ENCODE measurements at places on chromosomes 2 and 18.

GRCh38 chr2:240251848-240252190 lies 111.4 kb upstream of the OTOS start:
- no peak for DNase-seq

DNA sequence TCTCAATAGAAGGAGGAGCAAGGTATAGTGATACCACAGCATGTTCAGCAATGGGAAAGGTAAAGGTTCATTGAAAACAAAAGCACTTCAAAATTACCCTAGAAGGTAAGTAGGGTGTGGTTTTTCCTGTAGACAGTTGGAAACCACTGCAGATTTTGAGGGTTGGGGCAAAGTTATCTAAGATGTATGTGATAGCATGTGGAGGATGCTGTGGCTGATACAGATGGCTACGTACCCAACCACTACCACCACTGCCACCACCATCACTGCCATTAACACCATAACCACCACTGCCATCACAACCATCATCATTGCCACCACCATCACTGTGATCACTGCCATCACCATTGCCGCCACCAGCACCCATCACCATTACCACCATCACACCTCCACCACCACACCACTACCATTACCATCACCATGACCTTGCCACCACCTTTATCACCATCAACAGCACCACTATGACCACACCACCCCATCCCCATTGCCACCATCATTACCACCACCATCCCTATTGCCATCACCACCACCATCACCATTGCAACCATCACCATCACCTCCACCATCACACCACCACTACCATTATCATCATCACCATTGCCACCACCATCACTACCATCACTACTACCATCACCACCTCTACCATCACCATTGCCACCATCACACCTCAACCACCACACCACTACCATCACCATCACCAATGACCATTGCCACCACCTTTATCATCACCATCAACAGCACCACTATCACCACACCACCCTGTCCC lies 3.7 kb downstream of the TMSB10 start:
- peak; percentile 75 for DNase-seq

GRCh38 chr2:120227111-120227991 lies 4.2 kb upstream of the TMEM185B start:
- no peak for DNase-seq

DNA sequence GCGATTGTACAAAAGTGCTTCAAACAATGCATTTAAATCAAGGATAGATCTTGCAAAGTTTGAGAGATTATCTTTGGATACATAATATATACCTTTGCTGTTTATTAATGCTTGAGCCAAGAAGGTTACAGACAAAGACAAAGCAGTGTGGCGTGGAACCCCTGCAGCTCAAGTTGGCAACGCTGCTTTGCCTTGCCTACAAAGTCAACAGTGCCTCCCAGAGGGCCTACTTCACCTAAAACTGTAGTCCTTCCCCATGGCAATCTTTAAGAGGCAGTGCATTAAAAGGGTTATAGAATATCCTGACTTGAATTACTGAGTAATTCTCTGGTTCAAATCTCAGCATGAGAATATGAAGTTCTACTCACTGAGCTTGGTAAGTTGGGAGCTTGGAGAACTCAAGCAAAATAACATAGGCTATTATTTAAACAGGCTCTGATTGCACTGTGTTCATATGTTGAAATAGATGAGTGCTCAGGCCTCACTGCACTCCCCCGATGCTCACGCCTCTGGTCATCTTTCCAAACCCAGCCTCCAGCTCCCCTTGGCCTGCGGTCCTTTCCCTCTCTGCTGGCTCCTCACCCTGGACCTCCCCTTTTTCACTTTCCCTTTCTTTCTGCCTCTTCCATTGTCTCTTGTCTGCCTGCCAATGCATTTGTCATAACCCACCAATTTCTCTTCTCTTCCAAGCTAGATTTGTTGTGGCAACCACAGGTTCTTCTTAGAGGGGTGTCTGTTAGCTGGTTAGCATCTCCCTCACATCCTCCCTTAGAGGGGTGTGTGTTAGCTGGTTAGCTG lies 96.5 kb downstream of the MYT1L start:
- DNase-seq: no peak

GRCh38 chr2:112724591-112725525 lies 4.0 kb downstream of the NT5DC4 start:
- DNase-seq: no peak

- DNase-seq: no peak
These were observed 426.3 kb upstream of the ZEB2 start for GRCh38 chr2:144946263-144946662.

GRCh38 chr2:73202156-73203054 lies at the start of gene NOTO:
Gene NOTO, plus strand, starts transcription at chr2:73202574. Its CDS starts 93 bp downstream, at chr2:73202667.
- no peak for DNase-seq

DNA sequence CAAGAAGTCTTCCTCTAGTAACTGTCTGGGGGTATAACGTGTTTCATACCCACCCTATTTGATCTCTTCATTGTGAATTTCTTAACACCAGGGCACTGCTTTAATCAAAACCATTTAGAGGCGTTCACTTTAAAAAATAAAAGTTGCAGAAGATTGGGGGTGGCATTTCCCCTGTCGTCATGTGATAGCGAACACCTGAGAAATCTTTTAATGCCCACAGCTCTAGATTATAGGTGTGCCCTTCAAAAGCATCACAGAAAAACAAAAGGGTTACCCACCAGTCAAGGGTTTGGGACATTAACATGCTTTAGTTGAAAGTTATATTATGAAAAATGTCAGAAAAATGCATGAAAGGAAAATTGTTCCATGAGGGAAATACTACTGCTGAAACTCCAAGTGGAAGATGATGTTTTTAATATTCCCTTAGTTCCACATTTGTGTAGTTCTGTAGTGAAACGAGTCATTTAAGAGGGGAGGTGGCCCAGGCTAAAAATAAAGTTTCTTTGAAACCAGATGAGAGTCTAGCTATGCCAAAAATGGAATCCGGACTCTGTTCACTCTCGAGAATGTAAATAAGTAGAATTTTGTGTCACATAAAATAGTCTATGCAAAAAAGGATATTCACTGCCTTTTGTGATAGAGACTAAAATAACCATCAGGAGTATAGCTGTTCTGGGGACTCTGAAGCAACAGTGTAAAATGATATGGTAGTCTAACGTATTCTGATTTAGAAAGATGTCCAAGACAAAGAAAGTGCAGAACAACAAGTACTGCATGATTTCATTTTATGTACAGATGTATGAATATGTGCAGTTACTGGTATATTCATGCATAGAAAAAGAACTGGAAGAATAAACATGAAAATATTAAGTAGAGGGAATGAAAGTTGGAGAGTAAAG lies 95.3 kb downstream of the TMEM247 start:
- DNase-seq: no peak

GRCh38 chr2:45843136-45843535 lies 191.7 kb downstream of the PRKCE start:
- DNase-seq: no peak

DNA sequence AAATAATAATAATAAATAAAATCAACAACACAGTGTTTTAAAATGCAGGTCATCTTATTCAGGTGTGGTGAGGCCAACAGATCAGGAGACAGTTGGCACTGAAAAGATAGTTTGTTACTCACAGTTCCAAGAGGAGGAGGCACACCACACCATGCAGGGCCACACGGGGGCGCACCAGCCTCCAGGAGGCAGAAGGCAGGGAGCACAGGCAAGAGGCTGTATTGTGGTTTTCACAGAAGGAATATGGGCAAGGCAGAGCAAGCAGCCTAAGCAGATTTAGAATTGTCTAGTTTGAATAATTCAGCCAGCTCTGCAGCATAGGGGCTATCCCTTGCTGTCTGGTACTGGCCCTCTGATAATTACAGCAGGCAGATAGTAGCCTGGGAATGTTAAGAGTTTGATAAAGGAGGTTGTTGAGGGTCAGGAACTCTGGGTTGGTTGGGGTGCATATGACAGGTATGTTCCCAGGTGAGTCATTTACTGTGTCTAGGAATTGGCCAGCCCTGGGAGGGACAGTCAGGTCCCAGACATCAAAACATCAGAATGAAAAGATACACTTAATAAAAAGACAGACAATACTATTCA lies 31.3 kb downstream of the KIAA2012 start:
- DNase-seq: no peak

DNA sequence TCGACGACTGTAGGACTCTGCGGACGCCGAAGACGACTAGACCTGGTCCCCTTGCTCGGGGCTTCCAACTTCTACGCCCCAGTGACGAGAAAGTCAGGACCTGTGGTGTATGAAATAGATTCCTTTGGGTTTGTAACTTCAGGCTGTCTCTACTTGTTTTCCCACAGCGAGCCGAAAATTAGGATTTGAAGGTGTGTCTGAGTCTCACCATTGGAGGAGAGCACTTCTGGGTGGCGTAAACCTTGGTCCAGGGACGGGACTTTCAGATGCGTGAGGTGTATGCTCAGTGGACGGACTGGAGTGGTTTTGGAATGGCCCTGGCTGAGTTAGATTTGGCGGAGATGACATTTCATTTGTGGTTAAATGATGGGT lies 1.3 kb downstream of the BIRC6 start:
- DNase-seq: no peak

DNA sequence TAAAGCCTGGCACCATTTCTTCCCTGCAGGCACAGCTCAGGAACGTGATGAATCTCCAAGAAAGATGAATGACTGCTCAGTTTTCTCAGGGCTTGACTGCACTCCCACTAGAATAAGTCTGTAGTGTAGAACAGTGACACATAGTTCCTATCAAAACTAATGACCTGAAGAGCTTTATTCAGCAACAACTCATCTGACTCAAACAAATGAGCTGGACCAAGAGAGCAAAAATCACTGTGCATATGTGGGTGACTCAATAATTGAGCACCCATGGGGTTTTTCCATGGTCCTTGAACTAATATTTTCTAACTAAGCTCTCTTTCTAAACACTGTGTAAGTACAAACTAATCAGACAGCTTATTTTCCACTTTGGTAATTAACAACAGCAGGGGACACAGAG lies 61.1 kb upstream of the XDH start:
- no peak for DNase-seq

DNA sequence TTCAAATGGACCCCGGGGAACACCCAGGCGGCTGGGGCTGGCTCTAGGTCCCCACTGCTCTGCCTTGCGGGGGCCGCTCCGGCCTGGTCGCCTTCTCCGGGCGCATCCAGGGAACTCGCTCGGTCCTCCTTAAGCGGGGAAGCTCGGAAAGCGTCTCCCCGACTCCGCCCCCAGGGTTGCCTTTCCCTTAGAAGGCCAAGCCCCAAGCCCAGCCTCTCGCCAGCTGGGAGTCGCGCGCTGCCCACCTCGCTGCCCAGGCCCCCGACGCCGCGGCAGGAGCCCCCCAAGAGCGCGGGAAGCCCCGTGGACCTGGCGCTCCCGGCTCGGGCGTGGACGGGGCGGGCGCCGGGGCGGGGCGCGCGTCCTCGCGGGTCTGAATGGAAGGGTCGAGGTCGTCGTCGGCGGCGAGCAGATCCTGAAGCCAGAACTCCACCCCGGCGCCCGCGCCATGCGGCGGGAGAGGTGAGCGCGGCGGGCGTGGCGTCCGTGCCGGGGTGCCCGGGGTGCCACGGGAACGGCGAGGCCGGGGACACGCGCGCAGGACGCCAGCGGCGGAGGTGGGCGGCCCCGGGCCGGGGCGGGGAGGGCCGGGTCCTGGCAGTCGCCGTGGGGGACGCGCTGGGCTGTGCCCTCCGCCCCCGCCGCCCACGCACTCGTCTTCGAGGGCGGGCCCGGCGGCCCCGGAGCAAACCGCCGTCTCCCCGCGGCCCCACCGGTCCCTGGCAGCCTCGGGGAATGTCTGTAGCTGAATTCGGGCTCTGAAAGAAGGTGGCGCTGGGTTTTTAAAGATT lies at the start of gene BOK:
Gene BOK (plus strand): TSS at position 214 of the 791 bp plus-strand sequence. CDS start 739 bp downstream, outside the sequence.
- DNase-seq: no peak

- DNase-seq: no peak
These were observed 185.7 kb upstream of the ZEB2 start for GRCh38 chr2:144705328-144706245.
